ENCODE measurements at places on chromosomes 2 and 18.
A peak's percentile ranks its signal among the peaks of the same experiment; 100 is the strongest.

DNA sequence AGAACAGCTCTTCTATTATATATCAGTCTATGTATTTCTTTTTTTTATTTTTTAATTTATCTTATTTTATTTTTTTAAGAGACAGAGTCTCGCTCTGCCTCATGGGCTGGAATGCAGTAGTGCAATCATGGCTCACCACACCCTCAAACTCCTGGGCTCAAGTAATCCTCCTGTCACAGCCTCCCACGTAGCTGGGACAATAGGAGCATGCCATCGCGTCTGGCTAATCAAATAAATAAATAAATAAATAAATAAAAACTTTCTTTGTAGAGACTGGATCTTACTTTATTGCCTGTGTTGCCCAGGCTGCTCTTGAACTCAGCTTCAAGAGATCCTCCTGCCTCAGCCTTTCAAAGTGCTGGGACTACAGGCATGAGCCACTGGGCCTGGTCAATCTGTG lies 117.0 kb downstream of the RBMS1 start:
- no peak for DNase-seq

GRCh38 chr2:197908156-197908555 lies 103.8 kb downstream of the PLCL1 start:
- no peak for DNase-seq

- DNase-seq = peak; percentile 79
These were observed 39.9 kb downstream of the STK17B start for GRCh38 chr2:196131384-196131937.

DNA sequence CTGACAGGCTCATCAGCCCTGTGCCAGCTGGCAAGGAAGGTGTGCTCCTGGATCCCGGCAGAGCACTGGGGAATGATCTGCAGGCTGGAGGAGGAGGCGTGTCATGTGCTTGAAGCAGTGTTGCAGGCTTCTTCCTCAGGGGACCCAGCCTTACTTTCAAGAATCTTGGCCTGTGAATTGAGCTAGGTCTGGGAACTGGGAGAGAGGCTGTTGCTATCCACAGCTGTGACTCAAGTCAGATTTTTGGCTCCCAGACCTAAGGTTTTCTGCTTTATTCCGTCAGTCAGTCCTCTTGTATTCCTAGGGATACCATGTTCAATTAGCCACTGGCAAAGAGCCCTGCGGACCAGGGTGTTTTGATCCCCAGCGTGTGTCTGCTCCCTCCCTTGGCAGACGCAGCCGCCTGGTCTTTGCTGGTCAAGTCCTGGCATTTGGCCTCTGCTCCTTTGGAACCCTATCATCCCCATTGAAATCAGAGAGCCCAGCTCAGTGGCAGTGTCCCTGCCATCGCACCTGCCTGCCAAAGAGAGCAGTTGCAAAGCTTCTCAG lies 32.4 kb downstream of the ASB1 start:
- no peak for DNase-seq

GRCh38 chr18:57898506-57899124 lies 95.5 kb upstream of the ATP8B1 start:
- no peak for DNase-seq

DNA sequence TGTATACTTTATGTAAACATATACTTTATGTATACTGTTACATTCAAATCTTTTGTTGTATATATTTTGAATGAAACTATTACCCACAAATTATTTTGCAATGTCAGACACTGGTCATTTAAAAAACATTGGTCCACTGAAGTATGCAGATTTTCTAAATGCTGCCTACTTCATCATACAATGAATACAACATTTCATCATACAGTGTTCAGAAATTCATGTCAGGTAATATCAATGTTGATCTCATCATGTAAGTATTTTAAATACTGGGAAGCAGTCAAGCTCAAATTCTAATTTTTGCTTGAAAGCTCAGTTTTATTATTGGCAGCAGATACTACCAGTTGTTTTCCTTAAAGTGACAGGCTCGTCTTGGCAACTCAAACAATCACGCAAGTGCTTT lies 2.9 kb upstream of the STAT4 start:
- no peak for DNase-seq

GRCh38 chr18:22346401-22346952 lies 71.2 kb downstream of the CTAGE1 start:
- DNase-seq = peak; percentile 43

DNA sequence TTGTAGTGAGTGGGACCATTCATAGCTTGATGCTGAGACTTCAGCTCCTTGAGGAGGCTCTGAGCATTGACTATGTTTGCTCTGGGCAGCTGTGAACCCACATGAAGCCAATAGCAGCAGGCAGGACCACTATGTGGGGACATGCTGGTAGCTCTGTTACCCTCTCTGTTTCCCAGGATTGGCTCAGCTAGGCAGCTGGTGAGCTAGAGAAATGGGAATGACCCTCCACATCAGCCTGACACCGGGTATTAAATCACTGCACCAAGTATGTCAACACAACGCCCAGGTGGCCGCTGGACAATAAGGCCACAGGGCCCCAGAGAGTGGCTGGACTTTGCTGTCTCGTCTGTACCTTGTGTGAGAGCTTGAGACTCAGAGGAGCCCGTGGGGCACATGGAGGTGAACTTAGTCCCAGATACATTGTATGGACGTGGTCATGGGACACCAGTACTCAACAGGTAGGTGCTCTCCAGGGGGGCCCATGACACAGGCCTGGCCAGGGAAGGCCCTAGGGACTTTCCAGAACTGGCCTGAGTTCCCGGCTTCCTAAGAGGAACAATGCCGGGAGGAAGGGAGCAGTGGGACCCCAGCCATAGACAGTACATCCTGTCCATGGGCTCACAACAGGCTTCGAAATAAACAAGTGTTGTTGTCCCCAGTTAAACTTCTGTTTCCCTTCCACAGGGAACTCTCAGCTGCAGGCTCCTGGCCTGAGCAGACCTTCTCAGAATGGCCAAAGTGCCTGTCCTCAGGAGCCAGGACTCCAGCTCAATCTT lies 35.2 kb downstream of the HS1BP3 start:
- no peak for DNase-seq

- no peak for DNase-seq
These were observed 123.3 kb downstream of the LTBP1 start for GRCh38 chr2:33069894-33070651.

- no peak for DNase-seq
These were observed 23.8 kb upstream of the IL1R2 start for GRCh38 chr2:101967826-101968513.

DNA sequence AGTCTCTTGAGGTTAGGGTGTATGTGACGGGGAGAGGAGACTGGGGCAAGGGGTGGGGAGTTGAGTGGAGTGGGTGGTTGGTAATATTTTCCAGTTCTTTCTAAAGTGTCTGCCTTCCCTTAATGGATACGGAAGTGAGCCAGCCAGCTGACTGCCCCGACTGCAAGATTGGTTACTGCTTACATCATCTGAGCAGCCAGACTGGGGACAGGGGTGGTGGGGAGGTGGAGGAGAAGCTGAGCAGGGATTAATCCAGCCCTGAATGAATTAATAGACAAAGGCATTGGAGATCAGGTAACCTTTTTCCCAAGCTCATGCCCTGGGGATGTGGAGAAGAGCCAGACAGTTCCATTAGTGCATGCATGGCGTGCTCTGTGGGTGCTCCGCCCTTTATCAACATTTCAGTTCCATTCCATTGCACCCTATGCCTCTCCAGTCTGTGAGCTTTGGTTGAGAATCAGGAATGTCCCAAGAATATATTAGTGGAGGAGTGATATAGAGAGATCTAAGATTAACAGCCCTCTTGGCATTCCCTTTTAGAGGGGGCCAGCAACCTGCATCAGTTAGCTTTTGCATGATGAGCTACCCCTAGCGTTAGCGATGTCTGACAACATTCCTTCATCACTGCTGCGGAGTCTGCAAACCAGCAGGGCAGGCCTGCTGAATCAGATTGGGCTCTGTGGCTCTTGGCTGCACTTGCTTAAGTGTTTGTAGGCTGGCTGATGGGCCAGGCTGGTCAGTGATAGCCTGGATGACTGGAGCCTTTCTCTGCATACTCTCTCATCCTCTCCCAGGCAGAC lies 67.4 kb downstream of the TNP1 start:
- no peak for DNase-seq

DNA sequence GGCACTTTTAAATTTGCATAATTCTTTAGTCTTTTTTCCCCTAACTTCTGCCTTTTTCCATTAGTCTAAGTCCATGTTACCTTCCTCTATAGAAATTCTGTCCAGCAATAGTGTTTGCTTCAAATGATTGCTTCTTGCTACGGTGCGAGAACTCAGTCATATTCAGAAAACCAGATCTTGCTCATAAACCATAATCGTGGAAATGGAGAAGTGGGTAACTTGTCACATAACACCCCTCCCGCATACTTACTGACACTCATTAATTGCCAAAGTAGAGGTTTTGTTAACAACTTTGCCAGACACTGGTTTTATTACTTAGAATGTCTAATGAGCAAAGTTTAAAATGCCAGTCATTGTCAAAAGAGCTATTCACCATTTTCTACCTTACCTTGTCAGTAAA lies 94.3 kb upstream of the TWSG1 start:
- no peak for DNase-seq

- DNase-seq = no peak
These were observed 331.0 kb downstream of the CDH2 start for GRCh38 chr18:27845897-27846296.

- DNase-seq = no peak
These were observed 47.2 kb downstream of the PLEK start for GRCh38 chr2:68412127-68412819.

GRCh38 chr18:58177896-58178470 lies 134.0 kb downstream of the NEDD4L start:
- no peak for DNase-seq

- no peak for DNase-seq
These were observed 23.1 kb downstream of the PPM1B start for GRCh38 chr2:44191739-44192138.

GRCh38 chr2:151560289-151560688 lies 150.6 kb downstream of the RIF1 start:
- DNase-seq = no peak

DNA sequence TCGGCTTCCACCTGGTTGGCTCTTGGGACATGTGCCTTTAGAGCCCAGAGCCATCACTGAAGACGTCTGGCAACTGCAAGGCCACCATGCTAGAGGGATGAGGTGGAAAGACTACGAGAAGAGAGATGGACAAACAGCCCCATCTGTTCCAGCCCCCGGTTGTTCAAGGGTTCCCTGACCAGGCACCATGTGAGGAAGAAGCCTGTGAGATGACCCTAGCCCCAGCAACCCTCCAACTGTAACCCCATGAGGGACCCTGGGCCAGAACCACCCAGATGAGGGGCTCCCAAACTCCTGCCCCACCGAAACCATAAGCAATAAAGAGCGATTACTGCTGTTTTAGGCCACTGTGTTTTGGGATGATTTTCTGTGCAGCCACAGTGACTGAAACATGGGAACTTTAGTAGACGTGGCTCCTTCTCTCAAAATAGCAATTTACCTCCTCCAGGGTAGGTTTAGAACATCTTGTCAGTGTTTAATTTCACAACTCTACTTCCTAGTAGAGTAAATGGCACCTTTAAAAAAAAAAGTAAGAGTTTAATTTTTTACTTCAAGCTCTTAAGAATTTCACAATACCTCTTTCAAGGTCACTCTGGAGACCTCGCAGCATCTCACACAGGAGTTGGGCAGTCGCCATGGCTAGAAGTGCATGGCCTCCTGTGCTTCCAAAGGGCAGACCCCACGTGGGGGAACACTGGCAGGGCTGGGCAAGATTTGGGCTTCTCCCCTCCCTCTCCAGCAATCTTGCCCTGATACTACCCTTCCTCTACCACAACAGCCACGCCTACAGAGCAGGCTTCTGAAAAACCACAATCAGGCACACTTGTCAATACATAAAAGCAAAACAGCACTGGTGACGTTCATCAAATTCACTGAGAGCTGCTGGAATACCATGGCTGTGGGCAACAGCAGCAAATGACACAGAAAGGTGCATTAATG lies 48.8 kb downstream of the TMEM163 start:
- peak; percentile 78 for DNase-seq

GRCh38 chr2:202624133-202624532 lies 10.6 kb upstream of the FAM117B start:
- no peak for DNase-seq

- peak; percentile 46 for DNase-seq
These were observed 53.6 kb upstream of the SLC14A1 start for GRCh38 chr18:45670281-45670962.

GRCh38 chr18:54223568-54224241 lies 764 bp downstream of the MBD2 start:
- peak; percentile 47 for DNase-seq

DNA sequence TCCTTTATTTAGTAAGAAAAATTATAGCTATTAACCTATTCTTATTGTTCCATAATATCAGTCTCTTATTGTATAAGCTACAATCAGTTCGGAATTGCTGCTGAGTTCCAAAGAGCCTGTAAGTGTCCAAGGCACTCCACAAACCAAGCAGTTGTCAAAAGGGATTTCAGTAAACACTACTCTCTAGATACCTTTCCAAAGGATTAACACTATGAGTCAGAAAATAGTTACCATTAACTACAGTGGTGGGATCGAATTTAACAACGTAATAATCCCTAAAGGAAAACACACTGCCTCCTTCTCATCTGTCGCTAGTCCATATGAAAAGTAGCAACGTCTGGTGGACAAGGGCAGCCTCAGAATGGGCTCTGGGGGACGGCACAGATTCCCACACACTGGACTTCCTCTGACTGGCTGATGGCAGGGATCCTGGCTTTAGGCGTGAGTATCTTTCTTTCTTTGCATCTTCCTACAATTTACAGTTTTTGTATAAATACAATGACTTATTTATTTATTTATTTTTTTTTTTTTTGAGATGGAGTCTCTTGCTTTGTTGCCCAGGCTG lies 8.8 kb downstream of the TGFBRAP1 start:
- DNase-seq = no peak

DNA sequence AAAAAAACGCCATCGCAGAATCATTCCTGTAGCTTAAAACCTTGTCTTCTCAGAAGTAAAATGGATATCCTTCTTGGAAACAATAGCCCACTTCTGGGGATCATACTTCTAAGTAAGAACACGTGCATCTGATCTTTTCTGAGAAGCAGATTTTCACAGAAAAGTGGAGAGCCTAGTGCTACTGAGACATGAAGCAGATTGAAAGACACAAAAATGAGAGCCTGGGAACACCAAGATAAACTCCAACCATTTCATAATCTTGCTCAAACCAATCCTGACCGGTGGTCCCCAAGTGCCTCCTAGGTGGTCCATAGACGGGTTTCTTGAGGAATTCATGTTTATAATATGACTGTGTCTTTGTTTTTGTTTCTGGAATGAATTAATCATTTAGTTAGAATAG lies 191.2 kb downstream of the IRS1 start:
- no peak for DNase-seq

DNA sequence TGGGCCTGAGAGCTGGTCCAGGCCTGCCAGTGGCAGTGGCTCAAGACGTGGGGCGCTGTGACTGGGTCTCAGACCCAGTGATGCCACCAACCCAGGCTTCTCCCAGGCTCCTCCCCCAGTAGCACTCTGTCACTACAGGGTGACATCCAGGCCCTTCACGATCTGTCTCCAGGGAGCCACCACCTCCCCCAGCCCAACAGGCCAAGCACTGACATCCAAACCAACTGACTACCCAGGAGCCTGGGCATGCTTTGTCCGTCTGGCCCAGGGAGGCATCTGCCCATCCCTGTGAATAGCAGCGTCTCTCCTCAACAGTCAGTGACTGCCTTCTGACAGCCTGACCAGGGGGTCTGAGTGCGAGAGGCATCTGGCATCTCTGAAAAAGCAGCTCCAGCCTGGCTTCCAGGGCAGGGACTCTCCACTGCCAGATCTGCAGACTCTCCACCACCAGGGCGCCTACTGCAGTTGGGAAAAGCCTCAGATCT lies 13.0 kb downstream of the TEX44 start:
- peak; percentile 31 for DNase-seq
